NCI-H1930 (cell line): ENCODE measurements at places on chromosomes 1 and 21.

GRCh38 chr1:32063261-32063681 lies 9.5 kb upstream of the TMEM39B start:
- DNase-seq, result no peak

DNA sequence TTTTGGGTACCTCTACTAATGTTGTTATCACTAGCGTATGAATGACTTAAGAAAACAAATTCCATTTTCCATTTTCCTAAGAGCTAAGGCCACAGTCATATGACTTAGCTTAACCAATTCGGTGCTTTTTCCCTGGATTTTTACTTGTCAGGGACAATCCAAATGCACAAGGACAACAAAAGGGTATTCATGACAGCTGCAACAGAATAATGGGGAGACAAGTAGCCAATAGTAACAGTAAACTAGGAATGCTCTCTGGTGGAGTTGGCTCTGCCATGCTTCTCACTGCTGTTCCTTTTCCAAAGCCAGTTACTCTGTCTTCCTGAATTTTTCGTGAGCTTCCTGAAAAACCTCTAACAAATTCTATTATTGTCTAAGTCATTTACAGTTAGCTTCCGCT lies 52.9 kb downstream of the LRRIQ3 start:
- no peak for DNase-seq

DNA sequence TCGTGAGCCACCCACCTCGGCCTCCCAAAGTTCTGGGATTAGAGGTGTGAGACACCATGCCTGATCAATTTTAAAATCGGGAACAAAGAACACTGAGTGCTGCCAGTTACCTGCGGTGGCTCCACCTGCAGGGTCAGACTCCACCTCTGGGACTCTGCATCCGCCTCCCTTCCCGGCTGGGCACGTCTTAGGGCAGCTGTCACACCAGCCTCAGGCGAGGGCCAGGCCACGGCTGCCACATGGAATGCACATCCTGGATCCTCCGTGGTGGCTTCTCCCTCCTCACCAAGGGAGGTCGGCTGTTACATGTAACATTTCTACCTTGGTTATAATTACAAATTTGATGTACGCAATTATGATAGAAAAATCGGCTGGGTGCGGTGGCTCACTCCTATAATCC lies 5.9 kb upstream of the MXRA8 start:
- DNase-seq, result no peak

- no peak for DNase-seq
Observed at GRCh38 chr1:147794570-147794969, 34.2 kb upstream of the GJA5 start.

DNA sequence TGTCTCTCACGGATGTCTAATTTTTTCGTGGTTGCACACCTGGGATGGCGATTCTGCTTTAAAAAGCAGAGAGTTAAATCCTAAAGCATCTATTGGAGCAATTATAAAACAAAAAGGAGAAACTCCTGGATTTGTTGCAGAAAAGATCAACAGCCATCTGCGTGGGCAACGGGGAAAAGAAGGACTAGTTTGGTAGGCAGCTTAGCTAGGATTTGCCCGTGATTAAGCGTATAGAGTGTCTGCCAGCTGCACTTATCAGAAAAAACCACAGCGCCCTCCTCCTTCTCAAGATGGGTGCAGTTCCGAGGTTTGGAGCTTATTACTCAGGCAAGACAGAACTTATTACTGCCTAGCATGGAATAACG lies 526 bp upstream of the SLC25A24 start:
- no peak for DNase-seq

GRCh38 chr1:212133319-212133718 lies 97.8 kb downstream of the DTL start:
- no peak for DNase-seq

GRCh38 chr1:179709841-179710329 lies 33.2 kb upstream of the FAM163A start:
- no peak for DNase-seq

DNA sequence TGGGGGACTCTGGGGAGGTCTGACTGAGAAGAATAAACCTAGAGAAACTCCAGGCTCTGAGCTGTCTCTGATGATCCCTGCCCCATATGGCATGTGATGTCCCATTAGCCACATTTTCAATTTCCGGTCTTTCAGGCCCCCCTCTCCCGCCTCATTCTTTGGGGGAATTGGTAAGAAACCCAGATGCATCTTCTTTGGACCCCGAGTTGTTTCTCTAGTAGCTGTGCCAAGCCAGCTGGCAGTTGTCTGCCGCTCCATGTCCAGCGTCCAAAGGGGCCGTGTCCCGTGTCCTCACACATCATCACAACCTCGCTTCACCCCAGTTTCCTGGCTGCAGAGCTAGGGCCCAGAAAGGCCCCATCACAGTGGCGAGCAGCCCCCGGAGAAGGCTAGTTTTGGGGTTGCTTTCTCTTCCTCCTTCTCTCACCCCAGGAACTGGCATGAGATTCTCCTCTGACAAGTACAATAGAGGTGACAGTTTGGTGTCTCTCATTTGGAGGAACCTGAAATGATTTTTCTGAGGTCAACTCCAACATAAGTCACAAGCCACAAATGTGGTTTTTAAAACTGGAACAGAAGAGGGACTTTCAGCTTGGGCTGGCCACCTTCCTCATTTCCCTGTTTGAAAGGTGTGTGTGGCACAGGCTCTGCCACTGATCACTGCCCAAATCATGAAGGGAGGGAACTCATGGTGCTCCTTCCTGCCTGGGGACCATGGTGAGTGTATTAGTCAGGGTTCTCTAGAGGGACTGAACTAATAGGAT lies 6.4 kb upstream of the GPR157 start:
- no peak for DNase-seq

GRCh38 chr1:12496154-12496961 lies 121.7 kb downstream of the DHRS3 start:
- no peak for DNase-seq
